Effector memory CD4-positive, alpha-beta T cell (primary cell): ENCODE measurements at places on chromosomes 3 and 15.

DNA sequence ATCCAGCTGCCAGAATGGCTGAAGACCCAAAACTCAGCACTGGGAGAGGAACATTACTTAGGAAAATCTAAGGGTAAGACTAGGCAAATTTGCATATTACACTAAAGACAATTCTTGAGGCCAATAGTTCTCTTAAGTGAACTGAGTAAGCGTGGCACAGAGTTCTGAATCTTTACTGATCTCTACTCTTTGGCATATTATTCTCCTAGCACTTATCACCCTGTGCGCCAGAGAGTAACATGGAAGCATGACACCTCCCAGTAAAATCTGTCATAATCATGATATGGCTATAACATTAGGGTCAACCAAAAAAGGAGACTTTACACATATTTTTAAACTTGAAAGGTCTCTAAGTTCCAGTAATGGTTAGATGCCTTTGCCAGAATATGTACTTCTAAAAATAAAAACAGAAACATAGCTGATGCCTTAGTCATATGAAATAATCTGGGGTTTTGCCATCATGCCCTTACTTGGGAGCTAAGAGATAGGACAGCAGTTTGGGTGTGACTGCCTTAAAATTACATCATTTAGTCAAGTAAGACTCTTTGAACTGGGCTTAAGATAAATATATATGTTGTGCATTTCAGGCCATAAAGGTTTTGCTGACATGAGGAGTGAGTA, 290.5 kb downstream of the PLCL2 start:
- no peak for DNase-seq

DNA sequence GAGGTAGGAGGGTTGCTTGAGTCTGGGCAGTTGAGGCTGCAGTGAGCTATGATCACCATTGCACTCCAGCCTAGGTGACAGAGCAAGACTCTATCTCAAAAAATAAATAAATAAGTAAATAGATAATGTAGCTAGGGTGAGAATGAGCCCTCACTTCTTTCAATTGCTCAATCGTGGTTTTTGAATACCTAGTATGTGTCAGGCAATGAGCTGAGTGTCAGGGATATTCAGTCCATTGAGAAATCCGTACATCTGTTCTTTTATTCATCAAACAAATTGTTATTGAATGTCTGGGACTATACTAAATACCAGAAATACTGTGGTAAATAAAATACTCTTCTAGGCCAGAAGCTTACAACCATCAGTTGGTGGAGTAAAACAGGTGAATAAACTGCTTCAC, 6.2 kb upstream of the ZNF148 start:
- no peak for DNase-seq

DNA sequence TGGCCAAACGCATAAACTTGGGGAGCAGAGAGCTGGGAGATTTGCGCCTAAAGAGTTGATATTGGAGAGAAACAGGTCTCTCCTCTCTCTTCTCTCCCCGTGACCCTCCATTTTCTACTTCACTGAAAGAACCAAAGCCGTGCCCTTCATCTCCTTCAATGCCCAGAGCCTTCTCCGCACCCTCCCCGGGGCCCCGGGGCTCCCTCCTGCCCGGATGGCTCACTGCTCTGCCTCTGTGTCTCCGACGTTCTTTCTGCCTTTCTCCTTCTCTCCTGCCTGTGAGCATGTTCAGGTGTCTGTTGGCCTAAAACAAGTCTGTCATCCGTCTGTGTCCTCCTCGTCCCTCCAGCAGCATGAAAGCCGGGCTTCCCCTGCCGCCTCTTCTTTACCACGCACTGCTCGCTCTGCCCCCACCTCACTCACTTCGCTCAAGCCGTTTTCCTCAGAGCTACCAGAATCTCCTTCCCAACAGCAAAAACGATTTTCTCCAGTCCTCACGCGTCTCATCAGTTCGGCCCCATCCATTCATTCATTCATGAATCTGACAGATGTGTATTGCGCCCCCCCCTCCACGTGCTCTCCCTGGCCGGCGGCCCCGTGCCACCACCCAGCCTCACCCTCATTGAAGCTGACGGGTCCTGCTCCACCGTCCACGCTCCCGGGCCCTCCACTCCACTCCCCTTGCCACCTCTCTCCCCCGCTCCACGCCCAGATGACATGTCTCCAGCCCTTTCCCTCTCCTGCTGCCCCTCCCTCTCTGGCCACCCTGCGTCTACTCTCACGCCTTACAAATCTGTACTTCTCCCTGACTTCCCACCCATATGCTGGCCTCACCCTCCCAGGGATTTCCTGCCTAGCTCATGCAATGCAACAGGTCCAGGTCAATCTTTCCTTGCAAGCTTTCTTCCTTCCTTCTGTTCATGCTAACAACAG, 10.2 kb downstream of the MUC4 start:
- DNase-seq: no peak

DNA sequence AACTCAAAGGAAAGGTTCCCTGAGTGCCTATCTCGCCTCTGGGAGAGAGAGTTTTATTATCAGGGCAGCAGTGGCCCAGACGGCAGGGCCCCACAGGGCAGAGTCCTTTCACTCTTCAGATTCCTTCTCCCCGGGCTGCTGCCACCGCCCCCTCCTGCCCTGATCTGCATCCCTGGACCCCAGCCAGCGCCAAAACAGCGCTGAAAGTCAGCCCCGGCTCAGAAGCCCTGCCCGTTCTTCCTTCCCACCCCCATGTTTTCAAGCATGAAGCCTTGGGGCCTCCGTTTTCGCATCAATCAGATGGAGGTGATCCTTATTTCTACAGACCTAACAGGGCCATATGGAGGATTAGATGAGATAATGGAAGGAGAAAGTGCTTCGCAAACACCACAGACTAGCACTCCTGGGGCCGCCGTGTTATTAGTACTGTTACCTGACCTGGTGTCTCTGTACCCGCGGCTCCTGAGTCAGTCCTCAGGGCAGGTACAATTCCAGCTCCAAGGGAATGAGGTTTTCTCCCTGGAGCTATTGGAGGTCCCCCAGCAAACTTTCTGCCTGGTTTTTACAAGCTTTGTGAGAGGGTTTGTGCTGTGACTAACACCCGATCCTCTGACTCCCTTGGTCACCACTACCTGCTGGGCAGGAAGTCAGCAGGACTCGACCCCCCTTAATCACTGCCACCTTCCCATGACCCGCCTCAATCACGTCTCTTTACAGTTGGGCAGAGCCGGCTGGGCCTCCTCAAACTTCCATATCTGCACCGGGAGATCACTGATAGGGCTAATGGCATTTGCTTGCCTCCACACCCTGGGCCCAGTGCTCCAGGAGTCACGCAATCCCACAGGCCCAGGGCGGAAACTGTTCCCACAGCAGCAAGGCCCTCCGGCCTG, 39.5 kb upstream of the TSEN2 start:
- DNase-seq: no peak
